ENCODE measurements at places on chromosomes 3 and 15. TPM values are rescaled to one million over a fixed set of nuclear protein-coding genes. Genes with fewer than 3 reads are reported as not detected.

Gene HLTF
- total RNA-seq, result 27.7 TPM

Gene UPK1B
- not detected for total RNA-seq

Gene PGBD4
- total RNA-seq, result 1.4 TPM

Gene ERICH6
- total RNA-seq, result 0.48 TPM

Gene ZNF501
- total RNA-seq, result 4.7 TPM

Gene SLC2A2
- not detected for total RNA-seq

Gene CD200
- total RNA-seq, result 2.2 TPM

Gene MYO5C
- total RNA-seq, result not detected

Gene PYGO1
- 10.5 TPM for total RNA-seq

Gene ACVR2B
- 2.7 TPM for total RNA-seq

Gene P2RY12
- total RNA-seq, result not detected

Gene HYAL1
- total RNA-seq, result 4.5 TPM

Gene ACOX2
- 9.1 TPM for total RNA-seq

Gene CNTN4
- 2.3 TPM for total RNA-seq

Gene FAM3D
- not detected for total RNA-seq

Gene CCDC80
- total RNA-seq, result 48.7 TPM

Gene CCDC13
- 1.8 TPM for total RNA-seq

Gene EOGT
- total RNA-seq, result 24.8 TPM

Gene CMTM7
- 15.0 TPM for total RNA-seq

Gene GOLGA8M
- total RNA-seq, result 0.26 TPM

Gene RYR3
- not detected for total RNA-seq

Measured in epithelial cell of alveolus of lung (primary cell).